ENCODE measurements at places on chromosomes 3 and 15.

GRCh38 chr3:61425356-61425755 lies 136.0 kb upstream of the PTPRG start:
- DNase-seq = no peak

- DNase-seq = no peak
Measured at GRCh38 chr3:1723726-1724125, 374.9 kb upstream of the CNTN4 start.

DNA sequence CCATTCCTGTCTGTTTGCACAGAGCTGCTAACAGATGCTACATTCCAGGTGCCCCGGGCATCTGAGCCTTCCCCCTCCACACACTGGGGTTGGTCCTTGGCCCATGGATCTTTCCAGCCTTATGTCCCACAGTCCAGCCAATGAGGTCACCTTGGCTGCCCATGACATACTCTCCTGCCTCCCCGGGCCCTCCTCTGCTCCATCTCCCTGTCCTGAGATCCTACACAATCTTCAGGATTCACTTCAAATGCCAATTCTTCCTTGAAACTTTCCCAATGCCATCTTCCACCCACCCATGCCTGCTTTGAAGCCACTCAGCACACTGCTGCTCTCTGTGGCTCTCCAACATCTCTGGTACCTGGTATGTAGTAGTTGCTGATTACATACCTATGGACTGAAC lies 4.3 kb downstream of the CHRNA3 start:
- DNase-seq = no peak

DNA sequence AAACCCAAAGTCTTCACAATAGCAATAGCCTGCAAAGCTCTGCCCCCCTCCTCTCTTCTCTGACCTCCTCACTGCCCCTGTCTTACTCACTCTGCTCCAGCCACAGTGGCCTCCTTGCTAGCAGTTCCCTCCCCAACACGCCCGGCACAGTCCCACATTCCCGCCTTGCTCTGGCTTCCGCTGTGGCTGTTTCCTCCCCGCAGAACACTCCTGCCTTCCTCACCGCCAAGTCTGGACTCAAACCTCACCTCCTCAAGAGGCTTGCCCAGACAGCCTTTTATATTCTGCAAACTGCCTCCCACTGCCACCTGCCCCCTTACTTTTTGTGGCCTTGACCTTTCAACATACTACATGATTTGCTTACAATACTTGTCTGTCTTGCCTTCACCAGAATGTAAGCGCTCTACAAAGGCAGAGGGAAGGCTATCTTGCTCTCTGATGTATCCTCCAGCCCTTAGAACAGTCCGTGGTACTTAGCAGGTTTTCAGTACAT lies 406 bp upstream of the MPI start:
- no peak for DNase-seq

GRCh38 chr15:62653122-62653521 lies 389.4 kb upstream of the TPM1 start:
- no peak for DNase-seq

DNA sequence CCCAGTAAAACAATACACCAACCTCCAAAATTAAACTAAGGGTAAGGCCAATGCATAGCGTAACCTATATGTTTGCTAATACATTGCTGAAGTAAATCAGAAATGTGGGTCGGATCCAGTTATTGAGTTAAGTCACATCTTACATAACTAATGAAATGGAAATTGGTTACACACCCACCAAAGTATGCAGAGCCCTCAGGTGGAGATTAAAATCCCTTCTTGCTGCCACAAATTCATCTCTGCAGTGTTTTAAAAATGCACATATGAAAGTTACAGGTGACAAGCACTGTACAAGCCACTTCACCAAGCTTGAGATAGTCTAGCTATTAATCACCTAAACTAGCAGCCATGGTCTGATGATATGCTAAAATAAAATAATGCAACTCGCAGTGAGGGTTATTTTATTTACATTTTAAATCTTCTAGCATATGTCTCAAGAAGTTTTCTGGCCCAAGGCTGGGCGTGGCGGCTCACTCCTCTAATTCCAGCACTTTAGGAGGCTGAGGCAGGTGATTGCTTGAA lies 130.6 kb downstream of the AQP9 start:
- no peak for DNase-seq

DNA sequence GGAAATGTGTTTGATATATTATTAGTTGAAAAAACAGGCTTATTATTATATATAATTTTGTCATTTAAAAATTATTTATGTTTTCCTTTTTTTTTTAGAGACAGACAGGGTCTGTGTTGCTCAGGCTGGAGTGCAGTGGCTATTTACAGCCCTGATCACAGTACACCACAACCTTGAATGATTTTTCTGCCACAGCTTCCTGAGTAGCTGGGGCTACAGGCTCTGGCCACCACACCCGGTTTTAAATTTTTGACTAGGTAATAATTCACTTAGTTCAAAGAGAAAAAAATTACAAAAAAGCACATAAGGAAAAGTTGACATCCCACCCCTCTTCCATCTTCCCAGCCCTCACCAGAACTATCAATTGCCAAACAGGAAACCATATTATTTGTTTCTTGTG lies 4.7 kb upstream of the CEMIP start:
- no peak for DNase-seq

- no peak for DNase-seq
Measured at GRCh38 chr15:62141643-62142588, 23.2 kb downstream of the C2CD4B start.

DNA sequence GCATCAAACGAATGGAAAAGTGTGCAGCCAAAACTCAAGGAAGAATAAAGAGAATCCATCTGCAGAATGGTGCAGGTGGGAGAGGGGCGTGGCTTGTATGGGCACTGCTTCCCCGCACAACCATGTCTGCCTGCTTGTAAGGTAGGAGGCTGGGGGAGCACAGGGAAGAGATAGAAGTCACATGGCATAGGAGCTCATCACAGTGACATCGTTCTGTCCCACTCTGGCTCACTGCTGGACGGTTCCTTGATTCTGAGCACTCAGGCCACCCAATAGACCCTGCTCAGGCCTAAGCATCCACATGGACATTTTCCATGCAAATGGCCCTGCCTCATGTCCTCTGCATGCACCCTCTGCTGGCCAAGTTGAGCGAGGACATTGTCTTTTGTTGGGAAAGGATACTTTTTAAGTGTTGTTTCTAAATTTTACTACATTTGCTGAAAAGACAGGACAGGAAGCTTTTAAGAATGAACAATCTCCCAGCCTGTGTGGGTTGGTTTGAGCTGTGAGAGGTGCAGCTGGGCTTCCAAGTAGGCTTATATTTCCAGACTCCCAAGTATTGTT lies 3.1 kb downstream of the MYLK start:
- no peak for DNase-seq

DNA sequence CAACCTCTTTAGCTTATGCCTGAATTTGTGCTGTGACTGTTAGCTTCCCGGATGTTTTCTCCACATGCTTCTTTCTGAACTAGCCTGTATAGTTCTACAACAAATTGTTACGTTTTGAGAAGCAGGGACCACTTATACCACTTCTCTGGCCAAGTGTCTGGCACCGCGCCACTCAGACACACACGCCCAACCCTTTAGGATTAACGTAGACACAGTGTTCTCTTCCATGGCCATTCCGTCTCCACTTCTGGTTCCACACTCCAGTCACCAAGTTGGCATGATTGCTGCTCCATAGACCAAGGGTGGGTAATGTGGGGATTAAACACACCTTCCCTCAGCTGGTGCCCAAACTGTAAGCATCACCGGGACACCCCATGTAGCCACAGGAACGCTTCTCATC lies 755 bp upstream of the TMEM108 start:
- no peak for DNase-seq
